Hematopoietic multipotent progenitor cell (in vitro differentiated cells): ENCODE measurements at places on chromosomes 2 and 18. TPM values are rescaled to one million over a fixed set of nuclear protein-coding genes. Genes with fewer than 3 reads are reported as not detected.

GRCh38 chr2:22692746-22693145 is 692.2 kb upstream of the KLHL29 start:
- no peak for DNase-seq

The CDH19 gene
- not detected for total RNA-seq

DNA sequence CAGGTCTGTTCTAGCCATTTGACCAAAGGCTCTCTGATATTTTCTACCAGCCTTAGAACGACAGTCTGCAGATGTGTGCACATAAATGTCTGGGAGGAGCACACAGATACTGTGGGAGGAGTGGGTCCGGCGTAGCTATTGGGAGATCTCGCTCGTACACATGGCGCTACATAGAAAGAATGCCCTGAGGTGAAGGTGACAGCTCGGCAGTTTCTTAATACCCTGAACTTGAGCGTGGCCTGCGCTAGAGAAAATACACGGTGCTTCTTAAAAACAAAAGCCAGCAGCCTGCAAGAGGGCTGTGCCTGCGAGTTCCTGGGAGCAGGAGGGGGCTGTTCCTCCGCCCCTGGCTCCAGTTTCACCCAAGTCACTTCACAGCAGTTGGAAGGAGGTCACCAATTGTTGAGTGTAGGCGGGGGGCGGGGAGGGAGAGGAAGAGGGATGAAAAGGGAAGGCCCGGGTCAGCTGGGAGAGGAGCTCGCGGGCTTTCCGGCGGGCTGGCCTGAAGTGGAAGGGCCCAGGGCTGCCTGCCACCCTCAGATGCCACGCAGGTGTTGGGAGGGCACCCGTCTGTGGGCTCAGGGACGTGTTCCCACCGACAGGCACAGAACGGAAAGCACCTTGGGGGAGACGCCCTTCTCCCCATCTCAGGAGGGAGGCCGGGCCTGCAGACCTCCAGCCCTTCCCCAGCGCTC is 124.7 kb upstream of the ZNF516 start:
- DNase-seq = no peak

- peak; percentile 77 for DNase-seq
These were observed 748 bp upstream of the ZNF804A start for GRCh38 chr2:184597571-184597991.

- DNase-seq = no peak
These were observed 72.8 kb downstream of the ZNF521 start for GRCh38 chr18:25279133-25279532.

DNA sequence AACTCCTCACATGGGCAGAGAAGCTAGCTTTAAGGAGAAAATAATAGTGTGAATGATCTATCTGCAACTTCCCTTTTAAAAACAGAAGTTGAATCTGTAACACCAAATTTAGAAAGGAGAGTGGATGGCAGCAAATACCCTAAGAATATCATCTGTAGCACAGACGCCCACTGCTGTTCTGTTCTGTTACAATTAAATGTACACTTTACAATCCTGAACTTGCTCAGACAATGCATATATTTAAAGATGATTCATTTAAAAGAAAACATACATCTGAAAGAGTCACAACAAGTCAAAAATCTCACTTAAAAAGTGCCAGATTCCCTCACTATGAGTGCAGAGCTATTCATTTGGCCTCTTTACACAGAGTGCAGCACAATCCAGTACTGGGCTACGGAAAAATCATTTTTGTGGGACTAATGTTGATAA is 8.0 kb upstream of the SERTAD2 start:
- no peak for DNase-seq

- no peak for DNase-seq
These were observed 27.3 kb upstream of the C2orf66 start for GRCh38 chr2:196836440-196836839.

DNA sequence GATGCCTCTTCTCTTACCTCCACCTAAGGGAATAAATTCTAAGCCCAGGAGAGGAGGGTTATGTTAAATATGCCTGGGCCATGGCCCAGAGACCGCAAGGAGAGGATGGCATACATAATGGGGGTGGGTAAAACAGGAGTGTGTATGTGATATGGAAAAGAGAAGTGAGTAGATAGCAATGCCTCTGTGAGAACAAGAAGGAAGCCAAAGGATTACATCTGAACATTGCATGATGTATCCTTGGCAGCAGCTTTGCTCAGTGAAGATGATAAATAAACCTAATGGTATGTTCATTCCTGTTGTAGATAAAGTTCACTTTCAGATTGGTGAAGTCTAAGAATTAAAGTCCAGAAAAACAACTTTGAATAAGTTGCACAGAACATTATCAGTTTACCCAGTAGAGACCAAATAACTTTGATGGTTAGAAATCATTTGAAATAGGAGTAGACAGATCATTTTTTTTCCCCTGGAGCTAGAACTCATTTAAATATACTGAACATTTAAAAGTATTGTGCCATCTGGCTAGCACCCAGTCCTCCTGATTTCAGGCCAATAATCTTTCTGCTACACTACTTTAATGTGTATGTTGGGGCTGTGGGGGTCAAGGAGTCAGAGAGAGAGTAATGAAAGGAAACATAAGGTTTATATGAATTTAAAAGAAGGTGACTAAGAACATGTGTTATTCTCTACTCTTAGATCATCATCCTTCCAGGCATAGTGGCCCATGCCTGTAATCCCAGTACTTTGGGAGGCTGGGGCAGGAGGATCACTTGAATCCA is 231.7 kb downstream of the PARD3B start:
- DNase-seq = no peak

DNA sequence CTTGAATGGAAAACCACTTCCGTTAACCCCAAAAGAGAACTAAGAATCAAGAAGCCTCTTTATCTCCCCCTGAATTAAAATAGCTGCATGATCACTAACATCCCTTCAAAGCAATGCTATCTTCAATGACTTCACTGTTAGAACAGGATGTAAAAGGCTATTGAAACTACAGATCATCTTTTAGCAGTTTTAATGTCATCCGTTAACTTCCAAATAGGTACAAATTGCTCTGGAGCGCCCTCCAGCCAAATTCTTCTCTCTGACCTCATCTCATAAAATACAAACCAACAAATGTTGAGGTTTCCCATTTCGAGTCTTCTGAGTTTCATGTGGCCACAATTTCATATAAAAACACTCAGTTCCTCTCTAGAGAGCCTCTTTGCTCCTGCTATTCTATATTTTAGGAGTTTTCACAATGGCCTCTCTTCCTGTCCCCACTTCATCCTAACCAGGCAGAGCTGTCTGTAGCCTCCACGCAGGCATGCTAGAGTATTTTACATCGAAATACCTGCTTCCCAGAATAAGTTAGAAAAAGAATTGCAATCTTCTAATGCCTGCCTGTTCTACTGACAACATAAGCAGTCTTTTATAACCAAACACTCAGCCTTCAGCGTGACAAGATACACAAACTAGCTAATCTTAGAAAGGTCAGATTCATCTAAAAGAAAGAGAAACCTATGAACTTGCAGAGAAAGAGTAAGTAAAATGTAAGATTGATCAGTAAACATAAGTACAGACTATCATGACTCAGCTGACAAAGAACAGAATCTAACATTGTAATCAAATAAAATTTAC is 37.9 kb downstream of the B4GALT6 start:
- DNase-seq = no peak

GRCh38 chr2:228648541-228648940 is 467.1 kb upstream of the SPHKAP start:
- DNase-seq = no peak

GRCh38 chr2:119485336-119486110 is 38.8 kb downstream of the SCTR start:
- DNase-seq = no peak

DNA sequence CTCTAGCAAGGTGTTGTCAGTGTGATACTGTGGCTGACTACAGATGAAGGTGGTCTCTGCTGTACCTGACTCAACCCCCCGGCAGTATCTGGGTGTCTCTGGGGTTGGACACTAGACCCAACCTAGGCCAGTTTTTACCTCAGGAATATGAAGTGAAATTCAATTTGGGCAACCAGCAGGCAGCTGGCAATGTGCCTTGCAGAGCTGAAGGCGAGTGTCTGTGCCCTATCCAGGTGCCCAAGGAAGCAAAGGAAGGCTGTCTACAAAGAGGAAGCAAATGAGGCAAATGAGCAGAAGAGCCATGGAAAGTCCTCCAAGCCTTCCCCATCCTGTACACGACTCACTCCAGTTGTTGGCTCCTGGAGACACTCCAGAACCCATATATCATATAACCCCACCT is 264.6 kb upstream of the AGAP1 start:
- no peak for DNase-seq

DNA sequence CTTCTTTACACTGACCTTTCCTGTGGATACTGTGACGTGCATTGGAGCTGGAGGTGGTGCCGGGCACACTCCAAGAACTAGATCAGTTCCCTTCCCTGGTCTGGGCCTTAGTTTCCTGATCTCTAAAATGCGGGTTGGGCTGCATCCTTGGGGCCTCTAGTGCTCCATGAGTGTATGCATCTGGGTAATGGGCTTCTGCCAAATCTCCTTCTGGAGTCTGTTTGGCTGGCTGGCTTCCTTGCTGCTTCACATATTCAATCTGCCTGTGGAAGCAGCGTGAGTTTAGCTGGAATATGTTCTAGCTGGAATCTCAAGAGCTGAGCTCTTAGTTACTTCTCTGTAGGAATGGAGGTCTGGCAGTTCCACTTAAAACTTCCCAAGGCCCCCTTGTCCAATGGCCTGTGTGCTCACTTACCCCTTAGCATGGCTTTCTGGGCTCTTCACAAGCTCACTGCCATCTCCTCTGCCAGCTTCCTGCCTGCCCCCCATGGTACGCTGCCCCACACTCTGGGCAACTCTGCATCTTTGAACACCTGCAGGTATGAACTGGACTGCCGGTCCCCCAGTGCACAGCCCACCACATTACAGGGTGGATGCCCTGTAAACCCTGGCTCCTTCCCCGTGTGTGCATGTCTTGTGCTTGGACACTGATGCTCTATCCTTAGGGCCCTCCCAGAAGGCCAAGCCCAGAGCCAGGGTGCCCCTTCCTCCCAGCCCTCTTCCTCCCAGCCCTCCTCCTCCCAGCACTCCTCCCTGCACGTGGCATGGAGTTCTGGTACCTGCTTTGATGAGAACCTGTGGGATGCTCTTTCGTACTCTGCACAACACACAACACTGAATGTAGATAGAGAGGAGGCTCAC is 103.6 kb upstream of the SMAD2 start:
- DNase-seq = no peak

GRCh38 chr2:72934683-72935610 is 17.6 kb downstream of the EMX1 start:
- no peak for DNase-seq

DNA sequence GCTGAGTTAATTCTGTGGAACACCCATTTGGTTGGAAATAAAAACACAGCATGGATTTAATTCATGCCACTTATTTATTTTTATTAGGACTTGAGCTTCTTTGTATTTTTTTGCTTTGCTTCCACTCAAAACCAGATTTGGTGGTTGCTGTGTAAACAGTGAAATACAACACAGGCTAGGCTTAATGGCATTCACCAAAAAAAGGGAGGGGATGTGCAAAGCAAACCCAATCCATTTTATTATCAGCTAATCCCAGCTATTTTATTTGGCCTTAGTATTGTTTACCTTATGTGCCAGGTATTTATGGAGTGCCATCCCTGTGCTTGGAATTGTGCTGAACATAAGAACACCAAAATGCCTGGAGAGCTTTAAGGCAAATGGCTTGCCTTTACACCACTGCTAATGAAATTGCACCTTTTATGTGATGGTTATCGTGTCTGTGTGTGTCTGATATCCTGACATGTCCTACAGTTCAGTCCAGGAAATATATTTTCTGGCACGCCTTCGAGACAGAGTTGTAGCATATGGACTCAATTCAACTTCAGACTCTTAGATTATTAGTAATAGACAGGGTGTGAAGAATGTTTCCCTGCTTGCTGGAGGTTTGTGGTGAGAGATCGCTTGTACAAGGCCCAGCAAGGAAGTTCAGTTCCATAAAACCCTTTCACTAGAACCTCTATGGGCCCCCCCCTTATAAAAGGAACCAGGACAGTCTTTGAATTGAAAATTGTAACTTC is 99.6 kb downstream of the PRPF40A start:
- DNase-seq = no peak

DNA sequence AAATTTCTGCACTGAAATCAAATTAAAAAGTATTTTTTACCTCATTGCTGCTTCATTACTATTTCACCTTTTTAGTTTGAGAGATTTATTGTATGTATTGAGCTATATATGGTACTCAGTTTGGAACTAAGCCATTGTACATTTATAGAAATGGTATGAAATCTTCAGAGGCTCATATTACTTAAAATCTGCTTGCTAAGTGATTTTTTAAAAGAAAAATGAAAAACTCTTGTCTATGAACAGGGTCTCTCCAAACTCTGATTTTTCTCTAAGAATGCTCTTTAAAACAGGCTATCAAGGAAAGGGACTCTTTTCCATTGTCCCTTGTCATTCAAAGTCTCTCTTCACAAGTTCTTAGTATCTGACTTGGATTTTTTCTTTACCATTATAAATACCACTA is 31.8 kb downstream of the C1D start:
- DNase-seq = no peak

The OR6B2 gene
- not detected for total RNA-seq

DNA sequence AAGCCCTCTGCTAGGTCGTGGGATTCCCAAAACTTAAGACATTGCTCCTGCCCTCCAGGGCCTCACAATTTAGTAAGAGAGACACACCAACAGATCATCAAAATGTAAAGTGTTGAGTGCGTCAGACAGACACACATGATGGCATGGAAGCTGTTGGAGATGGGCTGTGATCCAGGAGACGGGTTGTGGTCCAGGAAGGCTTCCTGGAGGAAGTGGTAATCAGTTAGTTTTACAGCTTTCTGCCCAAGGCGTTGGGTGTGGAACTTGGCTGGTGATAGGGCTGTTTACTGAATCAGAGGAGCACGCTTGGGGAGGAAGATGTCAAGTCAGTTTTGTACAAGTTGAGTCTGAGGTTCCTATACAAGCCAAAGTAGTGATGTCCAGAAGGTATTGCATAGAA is 24.0 kb upstream of the GLI2 start:
- DNase-seq = no peak

The TMEM200C gene
- total RNA-seq = not detected

DNA sequence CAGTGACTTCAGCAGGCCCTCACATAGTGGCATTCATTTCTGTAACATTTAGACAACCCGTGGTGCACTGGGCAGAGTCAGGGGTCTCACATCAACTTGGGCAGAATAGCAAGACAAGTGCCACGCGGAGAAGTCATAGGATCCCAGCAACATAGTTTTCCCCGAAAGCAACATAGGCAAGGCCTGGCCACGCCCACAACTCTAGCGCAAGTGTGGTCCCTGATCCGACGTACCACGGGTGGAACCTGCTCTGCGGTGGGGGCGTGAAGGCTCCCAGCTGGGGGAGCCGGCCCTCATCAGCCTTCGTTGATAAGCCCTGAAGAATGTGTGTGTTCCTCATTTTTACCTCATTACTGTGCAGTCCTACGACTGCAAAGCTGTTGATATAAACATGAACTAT is 261.2 kb downstream of the EIPR1 start:
- DNase-seq = no peak

The KATNAL2 gene
- 2.2 TPM for total RNA-seq

- DNase-seq = no peak
These were observed 614.9 kb downstream of the ARHGAP15 start for GRCh38 chr2:143744114-143744513.

GRCh38 chr18:23932385-23933067 is 82.0 kb upstream of the TTC39C start:
- no peak for DNase-seq

The ASB18 gene
- under 0.01 TPM for total RNA-seq

The RNF125 gene
- total RNA-seq = 8.9 TPM

- DNase-seq = no peak
These were observed 2.6 kb upstream of the WDFY1 start for GRCh38 chr2:223947711-223948205.
